ENCODE measurements at places on chromosomes 7 and 10.
A peak's percentile ranks its signal among the peaks of the same experiment; 100 is the strongest.

GRCh38 chr10:103481974-103482531 is 3.0 kb upstream of the CALHM3 start:
- DNase-seq, result peak; percentile 71

DNA sequence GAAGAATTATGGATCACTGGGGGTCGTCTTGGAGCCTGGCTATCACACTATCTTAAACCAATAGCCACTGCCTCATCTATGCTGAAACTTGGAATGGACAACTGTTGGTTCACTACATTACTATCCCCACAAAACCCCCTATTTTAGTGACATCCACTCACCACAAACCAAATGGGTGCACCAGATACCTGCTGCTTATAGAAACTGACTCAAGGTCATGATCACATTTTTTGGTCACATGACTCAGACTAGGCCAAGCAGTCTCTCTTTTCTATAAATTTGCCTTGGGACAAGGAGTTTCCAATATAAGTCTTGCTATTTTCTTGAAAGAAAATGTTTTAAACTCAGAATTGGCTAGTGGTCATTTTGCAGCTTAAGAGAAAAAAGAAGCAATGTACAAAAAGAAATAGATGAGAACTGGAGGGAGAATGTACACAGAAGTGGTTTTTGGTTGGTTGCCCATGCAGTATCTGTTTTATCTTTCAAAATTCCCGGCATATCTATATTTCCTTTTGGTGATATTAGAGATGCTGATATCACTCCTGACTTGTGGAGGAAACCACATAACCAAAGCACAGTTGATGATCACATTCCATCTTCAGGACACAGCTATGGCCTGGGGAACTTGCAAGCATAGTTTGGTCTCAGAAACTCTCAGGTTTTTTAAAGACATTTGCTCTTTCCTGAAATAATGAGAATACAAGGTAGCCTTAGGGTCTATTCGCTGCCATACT is 85.2 kb upstream of the CACNA2D1 start:
- DNase-seq, result no peak

GRCh38 chr7:69272101-69272500 is 326.2 kb upstream of the AUTS2 start:
- DNase-seq, result no peak

DNA sequence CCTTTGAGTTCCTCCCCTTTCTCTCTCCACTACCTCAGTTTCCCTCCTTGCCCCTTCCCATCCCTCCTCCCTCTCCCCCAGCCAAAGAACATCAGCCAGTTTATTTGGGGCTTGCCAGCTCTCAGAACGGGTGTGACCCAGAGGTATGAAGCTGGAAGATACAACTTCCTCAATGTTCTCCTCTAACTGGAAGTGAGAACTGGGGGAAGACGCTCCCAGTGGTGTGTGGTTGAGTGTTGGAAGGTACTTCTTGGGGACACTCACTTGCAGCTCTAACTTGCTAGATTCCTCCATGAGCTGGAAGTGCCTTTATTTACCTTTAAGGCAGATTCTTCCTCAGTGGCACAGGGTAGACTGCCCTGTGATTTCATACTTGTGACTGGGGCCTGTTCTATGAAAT is 110.5 kb upstream of the HABP2 start:
- no peak for DNase-seq

GRCh38 chr7:102467581-102468477 is 3.0 kb downstream of the LRWD1 start:
- no peak for DNase-seq

DNA sequence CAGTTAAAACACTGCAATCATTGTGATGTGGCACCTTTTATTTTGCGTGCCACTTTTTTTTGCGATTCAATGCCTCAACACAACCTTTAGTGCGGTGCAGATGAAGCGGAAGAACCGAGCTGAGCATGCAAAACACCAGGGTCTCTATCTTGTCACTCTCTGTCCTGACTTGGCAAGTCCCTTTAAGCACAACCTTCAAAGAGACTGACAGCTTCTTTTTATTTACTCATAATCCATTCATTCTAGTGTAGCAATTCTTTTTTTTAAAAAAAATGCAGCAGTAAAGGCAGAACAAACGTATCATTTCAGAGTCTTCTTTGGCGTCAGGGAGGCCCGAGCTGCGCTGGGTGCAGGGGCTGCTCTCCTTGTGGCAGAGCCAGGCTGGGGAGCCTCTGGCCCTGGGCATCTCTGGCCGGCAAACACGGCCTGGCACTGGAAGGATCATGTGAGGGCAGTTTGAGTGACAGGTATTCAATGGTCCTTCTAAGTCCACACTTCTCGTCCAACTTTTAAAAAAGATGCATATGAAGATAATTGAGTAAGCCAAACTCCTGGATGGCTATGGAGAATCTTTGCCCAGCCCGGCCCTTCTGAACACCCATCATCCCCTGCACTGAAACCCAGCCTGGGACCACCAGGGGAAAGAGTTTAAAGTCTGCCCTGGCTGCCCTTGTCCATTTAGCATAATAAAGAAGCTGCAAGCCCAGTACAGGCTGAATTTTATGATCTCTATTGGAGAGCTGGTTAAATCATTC is 3.9 kb downstream of the PTF1A start:
- no peak for DNase-seq

DNA sequence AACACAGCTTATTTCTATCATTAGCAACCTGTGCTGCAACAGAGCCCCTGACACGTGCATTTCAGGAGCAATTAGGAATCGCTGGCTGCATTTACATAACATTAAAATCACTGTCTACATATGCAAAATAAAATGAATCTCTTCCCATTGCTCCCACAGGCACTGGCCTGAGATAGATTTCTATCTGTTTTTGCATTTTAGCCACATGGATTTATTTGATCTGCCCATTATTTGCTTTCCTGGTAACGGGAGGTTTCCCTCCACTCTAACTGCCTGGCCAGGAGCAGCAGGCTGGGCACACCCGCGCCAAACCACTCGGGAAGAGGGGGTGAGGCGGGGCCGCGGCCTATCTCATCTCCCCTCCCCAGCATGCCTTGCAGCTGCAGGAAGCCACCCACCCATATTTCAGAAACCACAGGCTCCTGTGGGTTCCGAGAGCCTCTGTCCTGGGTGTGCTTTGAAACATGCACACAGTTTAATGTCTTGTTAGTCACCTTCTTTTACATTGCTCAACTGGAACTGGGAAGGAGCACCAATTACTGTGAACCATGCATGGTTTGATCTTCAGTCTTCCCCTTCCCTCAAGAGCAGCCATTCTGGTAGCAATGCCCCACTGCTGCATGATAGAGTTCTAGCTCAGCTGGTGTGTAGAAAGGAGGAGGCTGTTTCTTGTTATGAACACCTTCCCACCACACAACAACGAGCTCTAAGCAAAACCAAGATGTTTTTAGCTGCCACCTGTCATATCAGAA is 37.7 kb upstream of the IKZF1 start:
- DNase-seq, result no peak

DNA sequence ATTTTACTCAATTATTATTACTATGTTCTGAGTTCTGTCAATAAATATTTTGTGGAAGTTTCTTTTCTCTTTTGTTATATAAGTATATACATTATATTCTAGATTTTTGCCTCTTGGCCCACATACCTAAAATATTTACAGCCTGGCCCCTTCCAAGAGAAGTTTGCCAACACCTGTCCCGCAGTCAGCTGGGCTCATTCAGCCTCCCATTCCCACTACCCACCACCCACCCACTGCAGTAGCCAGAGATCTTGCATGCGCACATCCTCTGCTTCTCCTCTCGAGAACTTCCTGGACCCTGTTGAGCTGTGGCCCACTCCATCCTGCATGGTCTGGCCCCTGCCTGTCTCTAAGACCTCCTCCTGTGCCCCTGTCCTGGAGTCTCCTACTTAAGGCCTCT is 33.6 kb downstream of the WIPF3 start:
- no peak for DNase-seq

DNA sequence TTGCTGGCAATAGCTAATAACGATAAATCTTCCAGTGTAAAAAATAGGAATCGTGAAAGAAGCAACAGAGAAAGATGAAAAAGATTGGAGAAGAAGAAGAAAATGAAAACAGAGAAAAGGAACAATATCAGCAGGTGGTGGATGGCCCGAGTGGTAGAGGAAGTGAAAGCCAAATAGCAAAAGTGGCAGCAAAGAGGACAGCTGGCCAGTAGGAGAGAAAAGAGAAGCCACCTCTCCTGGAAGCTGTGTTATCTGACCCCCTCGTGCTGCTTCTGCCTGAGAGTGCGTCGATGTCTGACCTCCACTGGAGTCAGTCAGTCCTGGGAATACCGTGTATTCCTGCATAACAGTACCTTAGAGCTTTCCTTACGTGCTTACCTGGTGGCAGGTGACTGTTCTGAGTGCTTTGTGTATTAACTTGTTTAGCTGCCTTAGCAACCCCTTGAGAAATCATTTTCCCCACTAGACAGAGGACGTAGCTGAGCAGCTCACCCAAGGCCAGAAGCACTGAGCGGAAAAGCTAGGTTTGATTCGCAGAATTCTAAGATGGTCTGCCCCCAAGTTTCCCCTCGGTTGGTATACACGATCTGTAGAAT is 88.3 kb downstream of the CHN2 start:
- DNase-seq, result no peak

GRCh38 chr10:48946891-48947500 is 7.4 kb upstream of the LRRC18 start:
- no peak for DNase-seq

DNA sequence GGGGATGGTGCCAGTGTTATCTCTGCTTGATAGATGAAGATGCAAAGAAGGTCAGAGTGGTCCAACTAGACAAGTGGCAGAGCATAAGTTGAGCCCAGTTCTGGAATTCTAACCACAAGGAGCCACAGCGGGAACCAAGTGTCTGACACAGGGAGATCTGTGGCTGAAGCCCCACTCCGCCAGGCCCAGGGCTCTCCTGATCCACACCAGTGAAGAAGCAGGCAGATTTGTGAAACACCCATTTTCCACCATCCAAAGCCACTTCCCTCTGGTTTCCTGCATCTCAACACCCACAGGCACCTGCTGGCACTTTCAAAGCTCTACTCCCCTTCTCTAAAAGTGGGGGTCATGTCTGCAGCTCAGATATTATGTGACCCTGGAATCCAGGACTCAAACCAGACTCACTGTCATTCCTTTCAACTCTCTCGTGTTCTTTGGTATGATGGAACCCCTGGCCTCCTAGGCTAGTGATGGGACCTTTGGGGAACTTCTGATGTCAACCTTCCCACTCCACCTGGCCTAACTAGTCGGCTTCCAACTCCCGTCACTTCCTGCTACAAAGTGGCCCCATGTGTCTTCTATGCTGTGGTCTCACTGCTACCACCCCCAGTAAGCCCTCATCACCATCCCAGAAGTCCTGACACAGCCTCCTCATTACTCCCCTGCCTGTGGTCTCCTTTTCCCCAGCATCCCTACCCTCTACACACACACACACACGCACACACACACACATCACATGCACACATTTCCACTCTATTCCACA is 177.6 kb downstream of the GRID1 start:
- no peak for DNase-seq

- no peak for DNase-seq
These were observed 23.0 kb downstream of the ZNF518A start for GRCh38 chr10:96153070-96153469.

DNA sequence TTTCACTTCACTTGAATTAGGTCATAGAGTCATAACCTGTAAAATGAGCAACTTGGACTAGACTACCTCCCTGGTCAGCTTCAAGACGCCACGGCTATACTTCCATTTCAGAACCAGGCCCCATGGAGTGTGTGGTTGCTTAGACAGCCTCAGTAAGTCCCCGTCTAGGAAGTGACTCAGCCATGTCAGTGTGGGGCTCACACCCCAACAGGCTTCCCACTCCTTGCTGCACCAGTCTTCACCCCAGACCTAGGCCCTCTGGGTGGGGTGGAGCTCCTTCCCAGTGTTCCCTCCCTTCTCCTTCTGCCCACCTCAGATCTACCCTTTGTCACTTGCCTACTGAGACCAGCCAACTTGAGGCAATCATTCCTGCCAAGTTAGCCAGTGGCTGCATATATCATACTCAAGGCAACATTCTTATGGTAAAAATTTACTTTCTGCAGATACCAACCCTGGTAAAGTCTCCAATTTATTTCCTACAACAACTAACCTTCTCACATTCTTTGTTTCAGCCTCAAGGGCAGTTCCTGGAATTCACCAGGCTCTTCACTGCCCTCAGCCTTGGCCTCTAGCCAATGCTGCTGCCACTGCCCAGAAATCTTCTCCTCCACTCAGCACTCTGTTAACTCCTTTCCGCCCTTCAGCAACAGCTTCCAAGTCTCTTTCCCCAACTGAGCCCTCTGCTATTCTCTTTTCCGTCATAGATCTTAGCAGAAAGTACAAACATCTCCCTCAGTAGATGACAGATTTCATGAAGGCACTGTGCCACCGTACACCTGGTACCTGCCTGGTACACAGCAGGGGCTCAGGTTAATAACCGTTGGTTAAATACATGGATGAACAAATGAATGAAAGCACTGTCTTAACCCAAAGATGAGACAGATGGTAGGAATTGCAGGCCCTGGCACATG is 31.3 kb upstream of the ZNRF2 start:
- no peak for DNase-seq

GRCh38 chr7:63093481-63093880 is 905.2 kb upstream of the ZNF722 start:
- DNase-seq, result no peak

DNA sequence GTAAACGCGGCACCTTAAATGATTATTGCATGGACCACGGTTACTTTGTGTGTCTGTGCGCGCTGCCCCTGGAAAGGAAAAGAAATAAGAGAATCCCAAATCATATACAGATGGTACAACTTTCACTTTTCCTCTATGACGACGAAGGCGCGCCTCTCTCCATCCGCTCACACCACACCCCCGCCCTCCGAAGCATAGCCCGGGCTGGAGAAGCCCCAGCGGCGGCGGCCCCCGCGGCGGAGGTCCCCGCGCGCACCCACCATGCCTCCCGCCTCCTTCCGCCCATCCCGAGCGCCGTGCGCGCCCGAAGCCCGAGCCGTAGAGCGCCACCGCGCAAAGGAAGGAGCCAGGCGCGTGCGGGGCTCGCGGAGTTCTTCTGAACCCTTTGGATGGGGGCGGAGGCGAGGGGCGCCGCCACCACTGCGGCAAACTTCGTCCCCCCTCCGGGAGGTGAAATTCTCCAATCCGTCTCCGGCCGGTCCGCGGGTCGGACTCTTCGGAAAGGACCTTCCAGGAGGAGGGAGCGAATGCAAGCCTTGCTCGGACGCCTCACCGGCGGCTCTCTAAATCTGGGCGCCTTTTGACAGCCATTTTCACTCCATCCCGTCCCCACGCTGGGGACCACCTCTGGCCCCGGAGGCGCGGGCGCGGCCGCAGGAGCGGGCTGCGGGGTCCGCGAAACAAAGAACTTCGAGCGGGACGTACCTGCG is 588 bp downstream of the GLI3 start:
- peak; percentile 71 for DNase-seq

Data from AG08396 (cell line).